GM23338 (cell line): ENCODE measurements at places on chromosomes 13 and 19.

GRCh38 chr19:51664997-51665396 is 18.4 kb upstream of the SIGLEC14 start:
- DNase-seq: no peak

DNA sequence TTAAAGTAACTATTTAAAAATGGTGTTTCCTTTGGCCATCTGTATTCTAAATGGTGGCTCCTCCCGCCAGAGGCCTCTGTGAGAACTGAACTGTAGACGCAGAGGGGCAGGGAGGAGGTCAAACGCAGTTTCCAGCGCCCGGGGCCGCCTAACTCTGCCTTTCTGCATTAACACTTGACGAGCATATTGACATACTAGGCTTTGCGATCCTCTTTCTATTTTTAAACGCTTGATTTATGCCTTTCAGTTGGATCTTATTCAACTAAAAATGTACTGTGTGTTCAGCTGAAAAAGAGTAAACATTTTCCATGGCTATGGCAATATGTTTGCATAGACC is 74.7 kb downstream of the SPACA7 start:
- DNase-seq: no peak

DNA sequence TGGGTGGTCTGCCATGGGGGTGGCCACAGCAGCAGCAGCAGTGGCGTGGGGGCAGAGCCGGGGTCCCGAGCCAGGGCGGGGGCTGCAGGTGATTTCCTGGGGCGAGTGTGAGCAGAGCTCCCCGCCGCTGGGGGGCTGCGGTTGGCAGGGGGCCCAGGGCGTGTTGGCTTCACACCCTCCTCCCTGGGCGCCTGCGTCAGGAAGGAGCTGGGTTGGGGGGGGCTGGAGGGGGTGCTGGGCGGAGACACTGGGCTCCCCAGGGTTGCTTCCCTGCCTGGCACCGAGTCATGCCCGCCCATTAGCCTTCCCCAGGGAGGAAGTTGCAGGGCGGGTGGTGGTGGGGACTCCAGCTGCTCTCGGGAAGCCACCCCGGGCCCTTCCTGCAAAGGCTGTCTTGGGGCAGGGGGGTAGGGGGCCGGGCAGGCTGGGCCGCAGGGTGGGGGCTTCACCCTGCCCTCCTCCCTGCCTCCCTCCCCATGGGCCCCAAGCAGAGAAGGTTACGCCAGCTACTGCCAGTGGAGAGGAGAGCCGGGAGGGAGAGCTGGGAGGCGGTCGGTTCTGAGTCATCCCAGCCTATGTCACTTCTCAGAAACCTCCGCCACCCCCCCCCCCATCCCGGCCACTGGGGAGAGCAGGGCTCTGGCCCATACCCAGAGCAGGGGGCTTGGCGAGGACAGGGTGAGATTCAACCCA is 4.6 kb downstream of the MIDN start:
- no peak for DNase-seq

DNA sequence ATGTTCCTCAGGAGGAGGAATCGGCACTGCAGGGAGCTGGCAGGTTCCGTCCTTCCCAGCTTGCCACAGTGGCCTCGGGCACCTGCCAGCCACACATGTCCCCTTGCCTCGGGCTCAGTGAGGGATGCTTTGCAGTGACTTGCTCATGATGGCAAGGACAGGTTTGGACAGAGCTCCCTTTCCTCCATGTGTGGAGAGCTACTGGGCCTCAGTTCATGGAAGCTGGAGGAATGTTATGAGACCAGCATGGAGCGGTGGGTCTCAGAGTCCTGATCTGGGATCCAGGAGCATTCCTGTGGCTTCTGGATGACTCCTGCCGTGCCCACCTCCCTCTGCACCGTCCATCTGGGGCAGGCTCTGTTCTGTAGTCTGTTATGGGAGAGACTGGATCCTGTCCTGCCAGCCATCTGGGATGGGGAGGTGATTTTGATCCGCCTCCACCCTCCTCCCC is 59.2 kb downstream of the SIPA1L3 start:
- no peak for DNase-seq

DNA sequence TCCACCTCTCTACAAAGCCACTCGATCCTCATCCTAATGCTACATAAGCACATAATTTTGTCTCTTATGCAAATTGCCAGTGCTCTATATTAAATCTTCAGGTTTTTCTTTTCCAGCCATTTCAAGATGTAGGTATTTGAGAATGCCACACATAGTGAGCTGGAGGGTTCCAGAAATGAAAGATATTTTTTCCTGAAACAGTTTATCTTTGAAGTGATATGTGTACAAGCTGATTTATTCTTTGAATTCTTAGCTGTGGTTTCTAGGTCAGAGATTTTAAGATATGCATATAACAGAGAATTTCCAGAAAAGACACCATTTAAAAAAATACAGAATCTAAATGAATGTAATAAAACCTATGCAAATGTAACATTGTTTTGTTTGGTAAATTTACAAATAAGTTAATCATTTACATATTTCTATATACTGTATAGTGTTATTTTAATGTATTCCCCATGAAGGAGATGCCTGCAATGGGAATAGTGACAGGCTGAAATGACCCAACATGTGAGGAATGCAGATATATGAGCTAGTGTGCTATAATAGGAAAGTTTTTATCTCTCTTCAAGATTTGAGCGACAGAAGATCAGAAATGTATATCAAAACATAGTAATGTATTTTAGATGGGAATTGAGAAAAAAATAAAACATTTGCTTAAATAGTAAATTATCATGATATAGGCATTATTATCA is 570.2 kb downstream of the SLITRK1 start:
- no peak for DNase-seq

DNA sequence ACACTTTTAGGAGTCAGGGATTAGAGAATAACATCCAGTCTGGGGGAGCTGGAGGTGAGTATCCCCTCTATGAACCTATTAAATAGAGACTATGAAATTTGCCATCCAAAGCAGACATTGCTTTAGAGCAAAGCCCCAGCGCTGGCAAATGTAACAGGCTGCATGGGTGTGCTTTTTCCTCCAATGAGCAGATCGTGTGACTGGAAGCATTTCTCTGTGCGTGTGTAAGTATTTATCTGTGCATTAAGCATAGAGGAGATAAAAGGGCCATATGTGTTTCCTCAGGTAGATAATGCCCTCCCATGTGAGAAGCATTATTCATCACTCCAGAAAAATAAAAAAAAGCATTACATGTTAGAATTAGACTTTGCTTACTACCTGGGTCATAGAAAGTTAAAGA is 924 bp downstream of the TNFSF13B start:
- no peak for DNase-seq

GRCh38 chr13:97946951-97947588 is 6.4 kb upstream of the IPO5 start:
- no peak for DNase-seq

- no peak for DNase-seq
Measured at GRCh38 chr19:23160766-23161165, 43.9 kb downstream of the ZNF730 start.

GRCh38 chr13:23754506-23754905 is 134.7 kb downstream of the MIPEP start:
- no peak for DNase-seq

- no peak for DNase-seq
Measured at GRCh38 chr13:111955412-111956065, 111.4 kb upstream of the SOX1 start.

DNA sequence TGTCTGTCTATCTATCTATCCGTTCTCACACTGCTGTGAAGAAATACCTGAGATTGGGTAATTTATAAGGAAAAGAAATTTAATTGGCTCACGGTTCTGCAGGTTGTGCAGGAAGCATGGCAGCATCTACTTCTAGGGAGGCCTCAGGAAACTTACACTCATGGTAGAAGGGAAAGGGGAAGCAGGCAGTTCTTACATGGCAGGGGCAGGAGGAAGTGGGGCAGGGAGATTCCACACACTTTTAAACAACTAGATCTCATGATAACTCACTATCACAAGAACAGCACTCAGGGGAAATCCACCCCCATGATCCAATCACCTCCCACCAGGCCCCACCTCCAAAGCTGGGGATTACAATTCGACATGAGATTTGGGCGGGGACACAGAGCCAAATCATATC is 105.3 kb downstream of the SLC10A2 start:
- DNase-seq: no peak

DNA sequence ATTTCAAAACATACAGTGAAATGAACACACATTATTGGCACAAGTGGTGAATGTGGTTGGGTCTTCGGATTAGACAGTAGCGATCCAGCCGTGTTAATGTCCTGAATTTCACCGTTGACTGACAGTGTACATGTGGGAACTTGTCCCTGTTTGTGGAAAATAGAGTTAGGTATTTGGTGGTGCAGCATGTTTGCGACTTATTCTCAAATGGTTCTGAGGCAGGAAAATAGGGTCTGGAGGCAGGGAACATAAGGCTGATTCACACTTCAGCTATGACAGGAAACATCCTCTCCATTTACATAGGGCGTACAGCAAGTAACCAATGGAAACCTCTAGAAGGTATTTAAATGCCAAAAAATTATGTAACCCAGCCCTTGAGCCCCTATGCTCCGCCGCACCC is 4.2 kb downstream of the LGALS7B start:
- no peak for DNase-seq

DNA sequence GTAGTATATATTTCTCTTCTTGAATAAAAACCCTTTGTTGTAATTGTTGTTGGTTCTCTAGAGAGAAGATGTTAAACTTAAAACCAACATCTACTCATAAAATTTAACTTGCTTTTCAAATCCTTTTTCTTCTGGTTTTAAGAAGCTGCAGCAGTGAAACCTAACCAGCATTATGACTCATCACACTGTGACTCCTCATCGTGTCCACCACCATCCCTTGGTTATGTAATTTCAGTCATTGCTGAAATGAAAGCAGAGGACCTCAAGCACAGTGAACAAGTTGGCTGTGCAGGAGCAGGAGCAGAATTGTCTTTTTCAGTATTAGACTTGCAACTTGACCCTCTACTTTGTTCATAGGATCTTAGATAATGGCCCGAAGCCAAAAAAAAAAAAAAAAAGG is 64.9 kb upstream of the HTR2A start:
- no peak for DNase-seq

DNA sequence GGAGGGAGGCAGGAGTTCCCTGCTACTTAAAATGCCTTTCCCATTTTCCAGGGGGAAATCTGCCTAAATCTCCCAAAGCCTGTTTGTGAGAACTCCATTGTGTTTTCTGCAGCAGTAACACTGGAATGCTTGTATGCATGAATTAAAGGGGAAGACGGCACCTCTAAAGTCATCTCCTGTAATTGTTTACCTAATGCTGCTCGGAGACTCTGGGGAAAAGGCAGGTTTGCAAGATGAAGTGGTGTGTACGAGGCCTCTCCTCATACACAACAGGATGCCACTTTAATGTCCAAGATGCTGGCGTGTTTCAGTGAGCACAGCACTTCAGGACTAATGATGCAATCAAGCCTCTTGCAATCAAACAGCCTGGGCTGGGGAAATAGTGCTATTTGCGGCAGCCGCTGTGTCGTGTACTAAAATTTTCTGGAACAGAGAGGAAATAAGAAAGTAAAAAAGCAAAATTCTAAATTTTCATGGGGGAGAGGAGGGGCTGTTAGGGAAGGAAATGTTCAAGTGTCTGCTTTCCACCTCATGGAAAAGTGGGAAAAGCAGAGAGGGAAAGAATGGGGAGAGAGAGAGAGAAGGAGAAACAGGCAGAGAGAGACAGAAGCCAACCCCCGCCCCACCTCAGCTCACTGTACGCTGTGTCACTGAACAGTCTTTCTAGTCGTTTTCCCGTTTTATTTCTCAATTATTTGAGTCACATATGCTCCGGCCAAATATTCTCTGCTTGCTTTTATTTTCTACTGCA is 32.9 kb downstream of the TSHZ3 start:
- DNase-seq: peak; percentile 59

DNA sequence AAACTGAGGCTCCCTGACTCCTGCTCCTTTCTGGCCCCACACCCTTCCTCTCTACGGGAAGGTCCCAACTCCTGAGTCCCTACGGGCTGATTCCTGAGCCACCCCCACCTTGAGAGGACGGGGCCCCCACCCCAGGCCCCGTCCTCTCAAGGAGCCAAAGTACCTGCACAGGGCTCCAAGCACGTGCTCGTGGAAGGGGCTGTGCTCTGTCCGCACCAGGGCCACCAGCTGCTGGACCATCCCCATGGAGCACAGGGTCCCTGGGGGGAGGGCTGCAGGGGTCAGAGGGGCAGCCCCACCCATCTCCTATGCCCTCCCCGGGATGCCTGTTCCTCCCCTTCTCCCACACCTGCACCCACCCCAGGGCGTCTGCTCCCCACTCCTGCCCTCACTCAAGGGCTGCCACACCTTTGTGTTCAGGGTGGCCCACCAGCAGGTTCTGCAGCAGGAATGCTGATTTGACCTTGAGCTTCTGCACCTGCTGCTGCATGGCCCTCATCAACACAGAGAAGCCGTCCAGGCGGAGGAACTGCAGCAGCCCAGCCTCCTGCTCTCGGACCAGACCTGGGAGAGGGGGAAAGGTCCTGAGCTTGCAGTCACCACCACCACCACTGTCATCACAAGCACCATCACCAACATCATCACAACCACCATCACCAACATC is 7.0 kb upstream of the PPP6R1 start:
- DNase-seq: no peak

- no peak for DNase-seq
Measured at GRCh38 chr19:17720440-17720839, 1.2 kb downstream of the MAP1S start.

- DNase-seq: no peak
Measured at GRCh38 chr13:43242040-43242439, 218.7 kb downstream of the DNAJC15 start.

- DNase-seq: no peak
Measured at GRCh38 chr13:45341799-45342500, 967 bp upstream of the TPT1 start.

DNA sequence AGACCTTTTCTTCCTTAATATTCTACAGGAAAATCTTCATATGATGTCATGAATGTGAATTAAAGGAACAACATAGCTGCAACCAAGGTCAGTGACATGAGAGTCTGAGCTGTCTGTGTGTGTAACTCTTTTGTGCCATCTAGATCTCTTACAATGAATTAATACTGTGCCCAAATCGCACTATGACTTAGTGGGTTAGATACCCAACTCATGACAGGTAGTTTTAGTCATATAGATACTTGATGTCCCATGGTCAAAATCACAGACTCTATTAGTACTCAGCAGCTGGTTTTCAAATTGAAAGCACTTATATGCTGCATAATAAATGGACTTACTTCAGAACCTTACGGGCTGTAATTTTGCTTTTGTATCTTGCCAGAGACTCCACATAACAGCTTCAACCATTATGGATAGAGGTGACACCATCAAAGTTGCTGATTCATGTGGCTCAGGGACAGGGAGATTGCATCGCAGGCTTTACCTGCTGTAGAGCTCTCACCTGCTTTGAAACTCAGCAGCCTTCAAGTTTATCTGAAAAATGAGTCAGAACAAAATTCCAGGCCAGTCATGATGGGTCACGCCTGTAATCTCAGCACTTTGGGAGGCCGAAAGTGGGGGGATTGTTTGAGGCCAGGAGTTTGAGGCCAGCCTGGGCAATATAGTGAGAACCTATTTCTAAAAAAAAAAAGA is 12.3 kb upstream of the ZNF283 start:
- DNase-seq: no peak

DNA sequence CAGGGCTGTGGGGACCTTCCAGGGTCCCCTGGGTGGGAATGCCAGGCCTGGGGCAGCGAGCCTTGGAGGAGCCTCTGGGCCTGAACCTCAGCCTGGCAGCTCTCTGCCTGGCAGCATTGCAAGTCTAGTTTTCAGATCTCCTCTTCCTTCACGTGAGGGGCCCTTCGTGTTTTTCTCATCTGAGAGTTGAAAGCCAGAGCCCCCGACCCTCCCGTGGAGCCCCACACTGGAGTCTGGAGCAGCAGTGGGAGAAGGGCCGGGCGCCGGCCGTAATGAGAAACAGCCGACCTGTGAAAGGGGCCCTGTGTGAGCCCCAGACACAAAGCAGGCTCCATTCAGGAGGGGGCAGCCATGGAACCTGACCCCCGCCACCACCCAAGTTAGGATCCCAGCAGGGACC is 19.3 kb downstream of the TMED1 start:
- DNase-seq: no peak

GRCh38 chr19:48887861-48888612 is 10.5 kb downstream of the TULP2 start:
- DNase-seq: peak; percentile 64
